ENCODE measurements at places on chromosomes 1 and 21.

DNA sequence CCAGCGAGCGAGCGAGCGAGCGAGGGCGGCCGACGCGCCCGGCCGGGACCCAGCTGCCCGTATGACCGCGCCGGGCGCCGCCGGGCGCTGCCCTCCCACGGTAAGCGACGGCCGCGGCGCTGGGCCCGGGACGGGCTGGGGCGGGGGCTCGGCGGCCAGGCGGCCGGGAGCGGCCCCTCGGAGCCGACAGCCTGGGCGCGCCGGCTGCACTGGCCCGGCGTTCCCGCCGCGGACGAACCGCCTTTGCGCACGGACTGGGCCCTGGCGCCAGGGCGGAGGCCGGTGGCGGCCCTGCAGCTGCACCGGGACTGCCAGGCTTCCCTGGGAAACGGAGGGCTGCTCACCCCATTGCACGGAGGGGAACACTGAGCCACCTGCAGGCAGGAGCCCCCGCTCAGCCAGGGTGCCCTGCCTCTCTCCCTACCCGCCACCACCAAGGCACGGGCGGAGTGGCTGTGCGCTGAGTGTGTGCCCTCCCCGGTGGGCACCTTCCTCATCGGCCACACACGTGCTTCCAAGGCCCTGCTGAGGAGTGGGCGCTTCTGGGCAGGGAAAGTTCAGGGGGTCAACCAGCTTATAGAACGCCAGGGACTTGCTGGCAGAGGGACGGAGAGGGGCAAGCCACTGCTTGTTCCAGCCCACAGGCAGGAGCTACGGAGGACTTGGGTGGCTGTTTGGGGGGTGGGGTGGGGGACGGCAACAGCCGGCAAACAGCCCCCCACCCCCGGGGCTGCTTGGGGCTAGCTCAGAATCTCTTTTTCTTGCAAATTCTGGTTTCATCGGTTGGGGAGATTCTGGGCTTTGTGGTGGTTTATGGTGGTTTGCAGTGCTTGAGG lies 532 bp downstream of the CSF1 start:
- no peak for DNase-seq

DNA sequence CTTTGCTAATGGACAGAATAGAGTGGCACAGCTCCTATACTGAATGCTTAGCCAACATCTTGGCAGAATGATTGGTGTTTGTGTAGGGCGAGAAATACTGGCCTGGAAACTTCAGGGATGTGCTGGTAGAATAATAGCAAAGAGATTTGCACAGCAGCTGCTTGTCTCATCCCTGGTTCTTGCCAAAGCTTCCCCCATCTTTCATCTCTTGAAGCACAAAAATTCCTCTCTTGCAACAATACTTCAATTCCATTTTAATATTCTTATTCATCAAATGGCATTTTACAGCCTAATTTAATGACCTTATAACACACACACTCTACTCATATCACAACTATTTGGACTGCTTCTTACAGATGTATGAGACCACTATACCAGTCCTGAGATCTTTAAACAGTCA lies 37.7 kb downstream of the LHX8 start:
- no peak for DNase-seq

- no peak for DNase-seq
Observed at GRCh38 chr1:200784576-200784975, 45.9 kb downstream of the CAMSAP2 start.

DNA sequence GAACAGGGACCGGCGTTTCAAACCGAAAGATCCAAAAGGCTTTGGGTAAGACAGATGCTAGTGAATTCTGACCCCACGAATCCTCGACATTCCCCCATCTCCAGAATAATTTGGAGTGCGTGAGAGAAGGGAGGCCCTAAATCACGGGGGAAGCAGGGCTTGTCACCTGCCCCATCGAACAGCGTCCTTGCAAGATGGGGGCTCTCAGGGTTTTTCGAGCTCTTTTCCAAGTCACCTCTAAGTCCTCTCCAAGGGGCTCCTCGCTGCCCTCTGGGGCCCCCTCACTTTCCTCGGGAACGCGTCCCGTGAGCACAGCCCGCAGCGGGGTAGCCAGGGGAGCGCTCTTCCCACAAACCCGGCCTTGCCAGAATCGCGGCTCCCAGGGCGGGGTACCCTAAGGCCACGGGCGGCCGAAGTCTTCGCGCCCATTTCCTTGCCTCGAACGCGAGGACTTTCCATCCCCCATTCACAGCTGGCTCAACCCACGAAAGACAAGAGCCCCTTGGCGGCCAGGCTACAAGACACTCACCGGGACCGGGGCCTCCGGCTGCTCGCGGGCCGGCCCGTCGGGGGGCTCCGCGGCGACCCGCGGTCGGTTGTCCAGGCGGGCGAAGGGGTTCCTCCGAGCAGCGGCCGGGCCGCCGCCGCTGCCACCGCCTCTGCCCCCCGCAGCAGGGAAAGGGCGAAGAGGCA lies 546 bp downstream of the DONSON start:
- no peak for DNase-seq

DNA sequence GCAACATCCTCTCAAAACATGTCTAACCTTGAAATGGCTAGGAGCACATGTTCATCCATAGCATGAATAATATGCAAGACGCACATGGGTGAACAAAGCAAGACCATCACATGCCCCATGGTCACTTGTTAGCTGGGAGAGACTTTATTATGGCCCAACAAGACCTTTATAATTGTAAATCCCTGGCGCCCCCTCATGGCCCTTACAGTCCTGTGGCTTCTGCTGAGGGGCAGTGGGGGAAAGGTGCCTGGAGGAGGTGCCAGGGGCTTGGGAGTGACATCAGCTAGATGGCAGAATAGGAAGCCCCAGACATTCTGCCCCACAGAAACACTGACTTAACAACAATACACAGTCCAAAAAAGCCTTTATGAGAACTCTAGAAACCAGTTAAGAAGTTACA lies 51.7 kb downstream of the CSMD2 start:
- no peak for DNase-seq

GRCh38 chr1:44717653-44718052 lies 13.3 kb downstream of the RNU5D-1 start:
- no peak for DNase-seq

GRCh38 chr1:217482356-217483102 lies 148.4 kb downstream of the GPATCH2 start:
- DNase-seq, result peak; percentile 27

DNA sequence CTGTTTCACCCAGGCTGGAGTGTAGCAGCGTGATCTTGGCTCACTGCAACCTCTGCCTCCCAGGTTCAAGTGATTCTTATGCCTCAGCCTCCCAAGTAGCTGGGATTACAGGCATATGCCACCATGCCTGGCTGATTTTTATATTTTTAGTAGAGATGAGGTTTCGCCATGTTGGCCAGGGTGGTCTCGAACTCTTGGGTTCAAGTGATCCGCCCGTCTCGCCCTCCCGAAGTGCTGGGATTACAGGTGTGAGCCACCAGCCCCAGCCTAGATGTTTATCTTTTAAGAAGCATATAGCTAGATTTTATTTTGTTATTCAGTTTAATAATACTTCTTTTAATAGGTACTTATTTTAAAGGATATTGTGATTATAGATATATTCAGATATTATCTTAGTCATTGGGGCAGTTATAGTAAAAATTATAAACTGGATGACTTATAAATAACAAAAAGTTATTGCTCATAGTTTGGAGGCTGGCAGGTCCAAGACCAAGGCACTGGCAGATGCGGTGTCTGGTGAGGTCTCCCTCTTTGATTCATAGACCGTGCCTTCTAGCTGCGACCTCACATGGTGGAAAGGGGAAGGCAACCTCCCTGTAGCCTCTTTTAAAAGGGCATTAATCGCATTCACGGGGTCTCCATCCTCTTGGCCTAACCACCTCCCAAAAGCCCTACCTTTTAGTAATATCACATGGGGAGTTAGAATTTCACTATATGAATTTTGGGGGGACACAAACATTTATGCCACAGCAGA lies 3.1 kb upstream of the KCNE2 start:
- no peak for DNase-seq

DNA sequence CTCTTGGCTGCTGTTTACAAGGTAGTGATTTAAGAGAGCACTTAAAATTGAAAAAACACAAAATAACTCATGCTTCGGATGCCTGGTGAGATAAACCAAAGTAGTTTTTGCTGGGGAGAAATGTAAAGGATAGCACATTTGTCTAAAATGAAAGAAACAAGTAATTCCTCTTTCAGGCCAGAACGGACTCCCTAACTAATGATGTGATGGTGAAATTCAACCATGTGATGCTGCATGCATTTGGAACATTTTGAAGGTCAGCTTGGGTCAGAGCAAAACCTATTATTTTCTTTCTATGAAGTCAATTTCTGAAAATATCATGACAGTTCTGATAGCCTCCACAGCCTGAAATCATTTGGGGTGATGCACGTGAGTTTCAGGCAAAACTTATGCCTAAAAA lies 27.6 kb downstream of the NMNAT2 start:
- no peak for DNase-seq

DNA sequence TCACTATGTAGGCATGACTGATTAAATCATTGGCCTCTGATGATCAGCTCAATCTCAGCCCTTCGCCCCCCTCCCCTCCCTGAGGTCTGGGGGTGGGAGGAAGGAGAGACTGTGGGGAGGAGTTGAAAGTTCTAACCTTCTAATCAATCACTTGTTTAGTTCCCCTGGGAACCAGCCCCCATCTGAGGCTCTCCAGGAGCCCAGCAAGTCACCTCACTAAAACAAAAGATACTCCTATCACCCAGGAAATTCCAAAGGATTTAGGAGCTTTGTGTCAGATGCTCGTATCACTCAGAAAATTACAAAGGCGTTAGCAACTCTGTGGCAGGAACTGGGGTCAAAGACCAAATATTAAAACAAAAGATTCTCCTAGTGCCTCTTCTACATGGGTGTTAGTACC lies 21.6 kb downstream of the SYF2 start:
- no peak for DNase-seq

GRCh38 chr1:232300466-232300865 lies 329.5 kb downstream of the SIPA1L2 start:
- no peak for DNase-seq

DNA sequence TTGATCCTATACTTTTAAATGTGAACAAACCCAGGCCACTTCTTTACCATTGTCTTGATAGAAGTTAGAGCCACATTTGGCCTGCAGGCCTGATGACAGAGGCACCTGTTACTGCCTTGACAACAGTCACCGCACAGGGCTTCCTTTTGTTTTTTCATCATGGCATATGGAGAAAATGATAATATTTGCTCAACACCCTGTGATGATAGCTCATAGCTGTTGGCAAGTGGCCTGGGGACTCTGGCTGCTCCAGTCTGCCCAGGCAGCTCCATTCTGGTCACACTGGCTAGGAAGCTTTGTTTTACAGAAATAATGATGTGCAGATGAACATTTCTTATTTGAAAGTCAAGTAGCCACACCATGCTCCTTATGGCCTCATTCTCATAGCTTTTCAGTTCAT lies 89.6 kb upstream of the GPR88 start:
- no peak for DNase-seq

DNA sequence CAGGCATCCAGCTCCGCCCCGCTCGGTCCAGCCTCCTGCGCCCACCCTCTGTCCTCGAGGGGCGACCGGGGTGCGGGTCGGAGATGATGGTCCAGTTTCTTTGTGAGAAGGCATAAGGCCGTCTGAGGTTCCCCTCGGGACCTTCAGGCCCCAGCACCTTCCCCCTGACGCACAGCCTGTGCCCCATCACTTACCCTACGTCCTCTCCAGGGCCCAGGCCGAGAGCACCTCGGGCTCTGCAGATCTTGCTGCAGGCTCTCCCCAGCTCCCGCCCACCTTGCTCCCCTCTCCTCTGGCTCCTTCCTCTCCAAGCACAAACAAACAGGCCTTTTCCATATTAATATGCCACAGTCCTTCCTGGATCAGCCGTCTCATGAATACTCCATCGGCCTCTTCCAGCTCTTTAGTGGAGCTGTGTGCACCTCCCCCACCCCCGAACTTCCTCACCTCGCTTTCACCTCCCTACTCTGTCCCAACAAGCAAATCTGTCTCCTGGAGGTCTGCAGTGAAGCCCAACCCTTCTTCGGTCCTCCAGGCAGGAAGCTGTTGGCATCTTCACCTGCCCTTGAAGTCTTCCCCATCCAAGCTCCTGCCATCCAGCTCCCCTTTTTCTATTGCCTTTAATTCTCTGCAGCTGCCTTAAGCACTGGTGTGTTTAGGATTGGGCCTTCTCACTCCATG lies 448 bp upstream of the COL9A2 start:
- DNase-seq, result no peak

- no peak for DNase-seq
Observed at GRCh38 chr1:227490478-227490877, 72.9 kb upstream of the ZNF678 start.

DNA sequence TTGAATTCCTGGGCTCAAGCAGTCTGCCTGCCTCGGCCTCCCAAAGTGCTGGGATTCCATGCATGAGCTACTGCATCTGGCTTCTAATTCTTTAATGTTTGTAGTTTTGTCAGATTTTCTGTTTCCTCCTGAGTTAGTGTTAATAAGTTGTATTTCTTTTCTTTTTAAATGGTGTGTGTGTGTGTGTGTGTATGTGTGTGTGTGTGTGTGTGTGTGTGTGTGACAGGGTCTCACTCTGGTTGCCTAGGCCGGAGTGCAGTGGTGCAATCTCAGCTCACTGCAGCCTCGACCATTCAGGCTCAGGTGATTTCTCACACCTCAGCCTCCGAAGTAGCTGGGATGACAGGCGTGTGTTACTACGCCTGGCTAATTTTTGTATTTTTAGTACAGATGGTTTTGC lies 50.2 kb downstream of the ADARB1 start:
- DNase-seq, result no peak

GRCh38 chr1:162892906-162893611 lies 32.1 kb upstream of the CCDC190 start:
- no peak for DNase-seq

GRCh38 chr1:31510304-31510703 lies 66.0 kb upstream of the TINAGL1 start:
- no peak for DNase-seq

DNA sequence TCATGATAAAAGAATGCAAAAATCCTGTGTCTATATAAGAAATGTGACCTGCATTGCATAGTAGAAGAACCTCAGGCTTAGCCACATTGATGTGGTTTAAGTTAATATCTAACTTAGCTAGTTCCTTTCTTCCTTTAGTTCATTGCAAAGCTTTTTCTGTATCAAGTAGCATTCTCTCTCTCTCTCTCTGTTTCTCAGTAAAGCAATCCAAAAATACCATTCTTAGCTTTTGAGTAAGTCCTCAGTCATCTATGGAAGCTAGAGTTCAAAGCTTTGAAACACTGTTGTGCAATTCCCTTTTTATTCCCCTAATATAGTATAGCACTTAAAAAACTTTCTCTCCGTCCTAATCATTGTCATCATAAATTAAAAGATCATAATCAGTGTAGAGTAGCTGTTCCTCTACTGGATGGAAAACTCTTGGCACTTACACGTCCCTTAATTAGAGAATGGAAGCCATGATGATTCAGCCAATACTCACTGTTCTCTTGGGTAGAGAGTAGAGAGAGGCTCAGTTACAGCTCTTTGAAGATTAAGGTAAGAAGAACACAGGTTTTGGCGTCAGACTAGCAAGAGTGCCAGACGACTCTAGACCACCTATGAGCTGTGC lies 350.3 kb upstream of the LYPLAL1 start:
- DNase-seq, result peak; percentile 96

GRCh38 chr21:46436621-46437020 lies 22.1 kb upstream of the DIP2A start:
- no peak for DNase-seq

GRCh38 chr1:185564816-185565215 lies 169.4 kb upstream of the HMCN1 start:
- DNase-seq, result no peak

GRCh38 chr1:108718927-108719655 lies 6.4 kb downstream of the FNDC7 start:
- DNase-seq, result no peak

- DNase-seq, result no peak
Observed at GRCh38 chr21:36554411-36555157, 74.7 kb upstream of the CLDN14 start.

- no peak for DNase-seq
Observed at GRCh38 chr1:40753142-40753882, 30.3 kb upstream of the KCNQ4 start.
